Astrocyte (in vitro differentiated cells and primary cell): ENCODE measurements at places on chromosomes 5 and 9.

- no peak for DNase-seq
Observed at GRCh38 chr5:135225856-135226560, 173.0 kb downstream of the MACROH2A1 start.

GRCh38 chr9:113187929-113188595 lies 33.0 kb downstream of the FKBP15 start:
- DNase-seq: peak; percentile 91

DNA sequence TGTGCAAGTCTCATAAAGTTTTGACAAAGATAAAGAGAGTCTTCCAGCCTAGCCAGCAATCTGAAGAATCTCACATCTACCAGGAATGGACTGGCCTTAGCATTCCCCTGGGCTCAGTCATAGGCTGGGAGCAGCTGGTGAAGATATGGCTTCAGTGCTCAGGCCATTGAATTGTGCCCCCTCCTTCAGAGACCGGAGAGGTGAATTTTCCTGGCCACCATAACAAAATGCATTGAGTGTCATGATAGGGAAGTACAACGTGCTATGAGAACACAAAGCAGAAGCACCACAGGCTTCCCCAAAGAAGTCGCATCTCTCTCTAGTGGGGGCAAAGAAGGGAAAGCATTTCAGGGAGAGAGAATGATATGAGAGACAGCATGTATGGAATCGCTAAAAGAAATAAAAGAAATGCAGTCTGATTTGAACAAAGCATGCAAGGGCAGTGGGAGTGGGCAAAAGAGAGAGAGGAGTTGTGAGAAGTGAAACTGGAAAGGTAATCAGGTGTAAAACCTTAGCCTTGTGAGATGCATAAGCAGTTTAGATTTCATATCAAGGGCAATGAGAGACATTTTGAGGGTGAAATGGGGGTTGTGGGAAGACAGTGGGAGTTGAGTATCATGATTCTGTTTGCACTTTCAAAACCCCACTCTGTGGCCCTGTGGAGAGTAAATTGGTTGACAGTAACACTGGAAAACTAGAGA lies 57.1 kb upstream of the NMUR2 start:
- no peak for DNase-seq

DNA sequence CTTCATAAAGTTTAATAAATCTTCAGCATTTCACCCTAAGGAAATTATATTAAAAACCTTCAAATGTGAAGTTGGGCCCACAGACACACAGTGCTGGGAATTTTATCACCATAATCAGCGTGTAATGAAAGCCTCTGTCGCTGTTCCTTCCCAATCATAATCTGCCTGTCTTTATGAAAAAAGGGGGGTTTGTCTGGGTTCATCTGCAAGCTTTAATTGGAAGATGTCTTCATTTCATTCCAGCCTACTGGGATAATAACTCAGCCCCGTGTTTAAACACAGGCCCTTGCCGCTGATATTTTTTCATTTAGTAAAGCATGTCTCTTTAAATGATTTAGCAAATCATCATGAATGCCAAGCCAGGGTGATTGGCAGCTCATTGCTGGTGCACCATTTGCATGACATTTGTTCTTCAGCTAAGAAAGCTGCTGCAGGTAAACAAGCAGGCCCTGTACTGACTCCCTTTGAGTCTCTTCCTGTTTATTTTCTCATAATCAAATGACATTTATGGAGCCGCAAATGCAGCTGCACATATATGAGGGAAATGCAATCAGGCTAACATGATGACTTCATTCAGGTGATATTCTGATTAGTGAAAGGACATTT lies 362.9 kb upstream of the TLE4 start:
- DNase-seq: no peak

DNA sequence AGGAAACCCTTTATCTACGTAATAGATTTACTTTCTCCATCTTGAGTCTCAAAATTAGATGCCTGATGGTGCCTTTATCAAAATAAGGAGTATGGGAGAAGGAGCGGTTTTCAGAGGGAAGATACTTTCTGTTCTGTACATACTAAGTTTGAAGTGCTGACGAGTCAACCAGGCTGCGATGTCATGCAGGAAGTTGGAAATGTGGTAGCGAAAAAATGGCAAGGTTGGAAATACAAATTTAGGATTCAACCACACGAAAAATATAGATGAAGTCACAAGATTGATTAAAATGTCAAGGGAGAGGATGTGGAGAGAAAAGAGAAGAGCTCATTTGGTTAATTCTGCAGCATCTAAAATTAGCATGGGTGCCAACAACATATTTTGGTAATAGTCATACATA lies 129.5 kb downstream of the FOXD1 start:
- DNase-seq: peak; percentile 76
